Fibroblast of skin of scalp (primary cell): ENCODE measurements at places on chromosomes 7 and 10.

GRCh38 chr7:116284390-116284789, 74.1 kb downstream of the TES start:
- no peak for DNase-seq

GRCh38 chr10:66748217-66748616, 177.6 kb upstream of the LRRTM3 start:
- DNase-seq = peak; percentile 38

GRCh38 chr7:24951441-24951980, 28.5 kb downstream of the OSBPL3 start:
- DNase-seq = no peak

DNA sequence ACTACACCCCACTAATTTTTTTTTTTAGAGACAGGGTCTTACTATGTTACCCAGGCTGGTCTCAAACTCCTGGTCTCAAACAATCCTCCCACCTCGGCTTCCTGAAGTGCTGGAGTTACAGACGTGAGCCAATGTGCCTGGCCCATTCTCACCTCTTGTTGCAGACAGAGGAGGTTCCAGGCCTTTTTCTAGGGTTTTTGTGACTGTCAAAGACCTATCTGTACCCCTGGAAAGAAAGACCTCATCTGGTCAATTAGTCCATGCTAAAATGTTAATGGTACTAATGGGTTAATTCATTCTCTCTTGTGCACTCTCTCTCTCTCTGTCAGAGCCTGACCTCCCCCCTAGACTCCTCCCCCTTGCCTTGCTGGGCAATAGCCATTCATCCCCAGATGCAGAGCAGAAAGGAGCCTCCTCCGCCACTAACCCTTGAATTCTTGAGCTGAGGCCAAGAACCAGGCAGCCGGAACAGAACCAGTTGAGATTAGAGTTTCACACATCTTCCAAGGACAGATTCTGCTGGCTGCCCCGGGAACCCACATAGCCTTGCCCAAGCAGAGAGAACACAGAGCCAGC, 209.7 kb downstream of the SKIDA1 start:
- DNase-seq = peak; percentile 84

- peak; percentile 93 for DNase-seq
Observed at GRCh38 chr7:82443547-82444219, at the start of gene CACNA2D1. Gene CACNA2D1, minus strand, starts transcription at chr7:82443777.

DNA sequence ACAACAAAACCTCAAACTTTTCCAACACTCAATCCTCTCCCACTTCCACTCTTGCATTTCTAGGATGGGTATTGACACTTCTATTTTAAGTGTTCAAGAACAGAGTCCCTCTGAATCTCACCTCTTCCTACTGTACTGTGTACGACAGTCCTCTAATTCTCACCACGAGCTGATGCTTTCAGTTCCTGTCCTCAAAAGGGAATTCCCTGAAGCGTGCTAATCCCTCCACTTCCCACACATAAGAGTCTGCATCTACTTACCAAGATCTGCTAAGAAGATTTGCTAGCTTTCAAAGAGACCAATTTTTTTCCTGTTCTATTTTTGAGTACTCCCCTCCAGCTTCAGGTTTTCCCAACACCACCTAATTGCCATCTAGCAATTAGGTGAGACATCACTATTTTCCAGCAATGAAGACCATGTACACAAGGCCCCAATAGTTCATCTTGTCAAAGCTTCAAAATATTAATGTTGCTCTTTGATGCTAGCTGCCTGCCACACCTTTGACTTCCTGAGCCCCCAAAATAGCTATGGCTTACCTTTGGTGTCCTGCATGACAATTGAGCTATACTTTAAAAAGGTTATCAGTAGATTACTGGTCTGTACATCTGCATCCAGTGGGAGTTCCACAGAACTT, 54.4 kb downstream of the ARMH3 start:
- DNase-seq = no peak

- DNase-seq = no peak
Observed at GRCh38 chr10:42990721-42991441, 86.0 kb upstream of the RET start.

DNA sequence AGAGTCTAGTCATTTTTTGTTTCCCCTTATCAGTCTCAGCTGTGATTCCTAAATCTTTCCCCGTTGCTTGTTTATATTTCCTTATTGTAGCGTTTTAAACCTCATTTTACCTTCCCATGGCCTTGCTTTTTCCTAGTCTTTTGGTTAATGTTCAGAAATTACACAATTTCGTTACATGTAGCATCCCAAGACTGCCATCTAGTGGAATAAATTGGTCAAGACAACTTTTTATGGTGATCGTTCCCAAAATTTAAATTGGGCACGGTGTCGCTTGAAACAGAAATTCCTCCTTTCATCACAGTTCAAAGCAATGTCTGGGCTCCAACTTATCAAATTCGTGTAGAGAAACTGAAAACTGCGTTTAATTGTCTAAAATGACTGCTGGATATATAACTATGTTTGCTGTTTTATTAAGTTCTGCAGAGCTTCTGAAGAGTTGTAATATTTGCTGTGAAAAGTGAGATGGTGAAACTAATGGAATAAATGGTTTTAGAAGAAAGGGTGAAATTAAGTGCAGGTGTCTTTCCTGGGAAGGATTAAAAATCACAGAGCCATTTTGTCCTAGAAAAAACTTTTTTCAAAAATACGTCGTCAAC, 370.2 kb downstream of the PHF14 start:
- DNase-seq = peak; percentile 54

GRCh38 chr10:70846795-70847194, 31.0 kb downstream of the SGPL1 start:
- DNase-seq = no peak
